Eye (tissue), 1 donor: ENCODE measurements at places on chromosomes 7 and 10.

DNA sequence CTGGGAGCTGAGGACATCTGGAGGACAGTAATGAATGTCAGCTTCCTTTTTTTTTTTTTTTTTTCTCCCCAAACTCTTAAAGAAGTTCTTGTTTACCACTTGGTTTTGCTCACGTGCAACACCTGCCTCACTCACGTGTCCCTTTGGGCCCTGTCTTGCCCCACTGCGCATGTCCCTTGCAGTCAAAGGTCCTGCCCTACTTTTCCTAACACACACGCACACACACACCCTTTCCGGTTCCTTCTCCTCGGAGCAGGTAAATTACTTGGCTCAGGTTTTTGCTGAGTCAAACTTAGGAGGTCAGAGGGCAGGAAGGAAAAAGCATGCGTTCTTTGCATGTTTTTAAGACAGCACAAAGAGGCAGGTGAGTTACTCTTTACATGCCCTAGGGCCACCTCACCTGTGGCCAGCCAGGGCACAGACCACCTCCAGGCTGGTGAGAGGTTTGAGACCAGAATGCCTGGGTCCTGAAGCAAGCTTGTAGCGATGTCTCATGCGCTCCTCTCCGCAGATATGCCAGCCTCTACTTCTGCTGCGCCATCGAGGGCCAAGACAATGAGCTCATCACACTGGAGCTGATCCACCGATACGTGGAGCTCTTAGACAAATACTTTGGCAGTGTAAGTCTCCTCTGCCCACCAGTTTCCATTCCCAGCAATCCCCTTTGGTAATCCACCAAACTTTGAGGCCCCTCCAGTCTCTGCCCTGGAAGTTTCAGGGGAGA lies 2.8 kb downstream of the AP1S1 start:
- DNase-seq = no peak

GRCh38 chr7:40092182-40092581 lies 42.2 kb downstream of the MPLKIP start:
- DNase-seq = no peak

- peak; percentile 20 for DNase-seq
These were observed 139.3 kb downstream of the PPP1R9A start for GRCh38 chr7:95046494-95047240.

GRCh38 chr7:133330085-133330484 lies 77.2 kb downstream of the EXOC4 start:
- no peak for DNase-seq

DNA sequence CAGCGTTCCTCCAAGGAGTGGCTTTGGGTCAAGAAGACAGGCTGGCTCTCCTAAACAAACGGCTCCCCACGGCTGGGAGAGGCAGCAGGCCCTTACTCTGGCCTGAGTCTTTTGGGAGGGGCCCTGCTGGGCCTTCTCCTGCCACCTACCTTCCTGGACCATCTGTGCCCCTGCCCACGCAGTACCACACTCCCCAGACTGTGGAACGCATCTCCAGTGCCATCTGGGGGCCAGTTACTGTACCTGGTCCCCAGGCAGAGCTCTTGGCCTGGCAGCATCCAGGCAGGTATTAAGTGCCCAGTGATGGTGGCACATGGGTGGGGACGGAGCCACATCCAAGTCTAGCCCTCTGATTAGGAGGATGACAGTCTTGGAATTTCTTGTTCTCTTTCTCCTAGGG lies 14.4 kb downstream of the ALKBH4 start:
- DNase-seq = no peak

GRCh38 chr10:102116656-102117055 lies 3.5 kb downstream of the LDB1 start:
- DNase-seq = no peak

DNA sequence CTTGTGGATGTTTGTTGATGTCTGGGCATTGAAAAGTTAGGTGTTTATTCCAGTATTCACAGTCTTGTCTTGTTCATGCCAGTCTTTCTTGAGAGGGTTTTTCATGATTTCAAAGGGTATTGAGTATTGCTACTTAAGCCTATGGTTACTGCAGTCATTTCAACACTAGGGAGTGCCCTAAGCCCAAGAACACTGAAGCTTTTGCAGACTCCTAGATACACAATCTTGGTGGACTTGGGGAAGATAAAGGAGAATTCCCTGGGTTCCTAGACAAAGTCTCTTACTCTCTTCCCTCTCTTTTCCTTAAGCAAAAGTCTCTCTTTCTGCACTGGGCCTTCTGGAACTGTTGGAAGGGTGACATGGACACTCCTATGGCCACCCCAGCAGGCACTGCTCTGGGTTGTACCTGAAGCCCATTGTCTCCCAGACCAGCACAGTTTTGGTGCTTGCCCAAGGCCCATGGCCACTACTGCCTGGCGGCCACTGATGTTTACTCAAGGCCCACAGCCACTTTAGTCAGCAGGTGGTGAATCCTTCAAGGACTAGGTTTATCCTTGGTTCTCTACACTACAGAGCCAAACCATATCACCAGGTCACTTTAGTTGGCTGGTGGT lies 24.9 kb downstream of the SAMD9 start:
- DNase-seq = no peak

DNA sequence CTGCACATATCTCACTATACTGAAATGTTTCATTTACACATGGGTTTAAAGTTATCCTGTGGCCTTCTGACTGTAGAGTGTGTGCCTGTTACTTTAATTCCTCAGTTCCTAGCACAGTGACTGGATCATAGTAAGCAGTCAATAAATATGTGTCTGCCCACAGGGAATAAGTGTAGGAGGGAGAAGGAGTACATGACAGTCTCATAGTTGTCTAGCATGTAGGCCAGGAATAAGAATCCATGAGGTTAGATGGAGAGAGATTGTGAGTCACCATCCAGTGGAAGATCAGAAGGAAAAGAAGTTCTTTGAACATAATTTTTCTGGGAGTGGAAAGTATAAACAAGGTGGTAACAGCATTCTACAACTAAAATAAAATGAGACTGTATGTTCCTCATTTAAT lies 36.6 kb upstream of the SEMA3A start:
- DNase-seq = no peak

- DNase-seq = no peak
These were observed 294.4 kb upstream of the MYO3A start for GRCh38 chr10:25639646-25640045.

- DNase-seq = peak; percentile 81
These were observed 570 bp downstream of the TBC1D12 start for GRCh38 chr10:94402843-94403379.
